ENCODE measurements at places on chromosomes 3 and 15.

GRCh38 chr3:124492824-124493223 lies 237.4 kb upstream of the UMPS start:
- DNase-seq = no peak

- no peak for DNase-seq
Observed at GRCh38 chr3:48042071-48042760, 26.0 kb upstream of the MAP4 start.

GRCh38 chr3:9345041-9345440 lies 17.8 kb upstream of the THUMPD3 start:
- no peak for DNase-seq

GRCh38 chr3:139295040-139295439 lies 48.8 kb upstream of the MRPS22 start:
- no peak for DNase-seq

GRCh38 chr3:189899186-189899585 lies 221.5 kb downstream of the P3H2 start:
- DNase-seq = no peak

DNA sequence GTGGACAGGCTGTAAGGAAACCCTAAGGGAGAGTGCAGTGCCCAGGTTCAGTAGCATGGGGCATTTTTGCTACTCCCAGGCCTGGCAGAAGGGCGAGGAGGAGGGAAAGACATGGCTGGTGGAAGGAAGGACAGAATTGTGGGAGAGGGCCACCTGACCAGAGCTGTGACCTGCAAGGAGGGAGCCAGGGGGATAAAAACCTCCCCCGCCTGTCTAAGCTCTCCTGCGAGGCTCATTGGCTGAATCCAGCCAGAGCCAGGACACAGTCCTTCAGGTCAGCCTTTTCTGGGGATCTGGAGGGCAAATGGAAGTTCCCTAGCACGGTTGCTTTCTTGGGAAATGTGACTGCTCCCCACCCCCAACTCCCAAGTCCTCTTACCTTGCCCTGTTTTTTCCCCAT lies 13.3 kb upstream of the ANKDD1A start:
- no peak for DNase-seq

DNA sequence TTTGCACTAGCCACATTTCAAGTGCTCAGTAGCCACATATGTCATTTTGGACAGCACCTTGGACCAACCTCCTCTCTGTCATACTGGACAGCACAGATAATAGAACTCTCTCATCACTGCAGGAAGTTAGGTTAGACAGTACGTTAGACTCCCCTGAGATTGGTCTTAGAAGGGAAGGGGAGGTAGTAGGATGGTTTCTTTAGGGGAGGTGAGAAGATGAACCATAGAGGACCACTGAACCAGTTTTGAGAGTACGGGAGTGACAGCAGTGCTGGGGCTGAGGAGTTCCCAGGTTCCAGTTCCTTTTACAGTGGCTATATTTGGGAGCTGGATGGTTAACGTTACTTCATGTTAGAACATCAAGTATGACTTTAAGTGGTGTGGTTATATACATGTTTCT lies 7.8 kb downstream of the LRCH3 start:
- no peak for DNase-seq
